WTC11 (cell line): ENCODE measurements at places on chromosomes 3 and 15. TPM values are rescaled to one million over a fixed set of nuclear protein-coding genes. Genes with fewer than 3 reads are reported as not detected.

- H3K27ac ChIP-seq, result no peak overlapping the region
- DNase-seq, result no peak
- H3K4me1 ChIP-seq, result no peaks in the 10 kb centered on the region
These were observed 74.3 kb upstream of the ARPP21 start for GRCh38 chr3:35565048-35565447.

- H3K4me3 ChIP-seq, result no peak overlapping the region
- DNase-seq, result no peak
- H3K27ac ChIP-seq, result no peak overlapping the region
- peaks cover 7% of the 10 kb centered on the region; the same call in 1 of the 2 replicates for H3K27me3 ChIP-seq
- H3K36me3 ChIP-seq, result peaks cover 20% of the 10 kb centered on the region
These were observed 262.1 kb downstream of the XXYLT1 start for GRCh38 chr3:195008816-195009215.

DNA sequence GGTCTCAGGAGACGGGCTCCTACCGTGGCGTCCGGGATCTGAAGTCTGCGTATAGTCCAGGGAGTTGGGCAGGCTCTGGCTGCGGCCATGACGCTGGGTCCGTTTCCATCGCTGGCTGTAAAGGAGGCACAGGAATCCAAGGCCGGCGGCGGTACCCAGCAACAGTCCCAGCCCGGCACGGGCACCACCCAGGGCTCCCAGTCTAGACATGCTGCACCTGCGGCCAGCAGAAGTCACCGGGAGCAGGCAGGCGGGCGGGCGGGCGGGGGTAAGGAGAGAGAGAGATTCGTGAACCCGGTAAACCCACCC lies 526 bp downstream of the RMDN3 start:
- peaks cover 11% of the 10 kb centered on the region; the same call in 1 of the 2 replicates for H3K4me1 ChIP-seq
- DNase-seq, result peak; percentile 39

GRCh38 chr3:115113367-115113766 lies 33.7 kb downstream of the ZBTB20 start:
- no peaks in the 10 kb centered on the region for H3K27me3 ChIP-seq
- DNase-seq, result no peak
- H3K36me3 ChIP-seq, result no peaks in the 10 kb centered on the region

- no peaks in the 10 kb centered on the region for H3K27me3 ChIP-seq
- no peak for DNase-seq
- no peak overlapping the region for H3K4me3 ChIP-seq
- peaks cover 20% of the 10 kb centered on the region for H3K36me3 ChIP-seq
- no peak overlapping the region for H3K27ac ChIP-seq
These were observed 27.8 kb upstream of the GOLIM4 start for GRCh38 chr3:168123201-168124176.

GRCh38 chr3:171346582-171347300 lies 113.5 kb downstream of the TNIK start:
- DNase-seq, result no peak
- no peak overlapping the region for H3K27ac ChIP-seq
- H3K4me3 ChIP-seq, result no peak overlapping the region
- peaks cover 55% of the 10 kb centered on the region for H3K4me1 ChIP-seq
- peaks cover 14% of the 10 kb centered on the region for H3K36me3 ChIP-seq

DNA sequence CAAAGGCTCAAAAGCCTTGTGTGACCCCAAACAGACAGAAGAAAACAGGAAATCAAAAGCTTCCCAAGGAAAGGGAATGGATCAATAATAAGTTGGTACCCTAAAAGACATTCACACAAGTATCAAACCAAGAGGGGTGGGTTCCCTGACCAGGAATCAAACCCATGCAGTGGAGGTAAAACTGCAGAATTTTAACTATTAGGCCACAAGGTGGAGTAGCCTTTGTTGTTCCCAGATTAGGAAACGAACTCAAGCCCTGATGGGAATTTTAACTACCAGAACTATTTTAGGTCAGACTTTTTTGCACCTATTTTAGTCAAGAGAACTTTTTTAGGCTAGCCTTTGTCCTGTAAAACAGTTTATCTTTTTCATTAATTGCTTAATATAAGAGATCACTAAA lies 31.4 kb downstream of the SETMAR start:
- no peaks in the 10 kb centered on the region; the same call in 1 of the 2 replicates for H3K27me3 ChIP-seq
- no peak overlapping the region for H3K4me3 ChIP-seq
- DNase-seq, result no peak
- H3K4me1 ChIP-seq, result peaks cover 48% of the 10 kb centered on the region
- H3K27ac ChIP-seq, result peak overlapping the region; percentile 86; the same call in 1 of the 2 replicates

GRCh38 chr3:141349711-141350110 lies 18.6 kb upstream of the ZBTB38 start:
- H3K4me3 ChIP-seq, result no peak overlapping the region
- DNase-seq, result no peak
- no peak overlapping the region for H3K27ac ChIP-seq
- peaks cover 2% of the 10 kb centered on the region for H3K27me3 ChIP-seq
- peaks cover 7% of the 10 kb centered on the region for H3K4me1 ChIP-seq

DNA sequence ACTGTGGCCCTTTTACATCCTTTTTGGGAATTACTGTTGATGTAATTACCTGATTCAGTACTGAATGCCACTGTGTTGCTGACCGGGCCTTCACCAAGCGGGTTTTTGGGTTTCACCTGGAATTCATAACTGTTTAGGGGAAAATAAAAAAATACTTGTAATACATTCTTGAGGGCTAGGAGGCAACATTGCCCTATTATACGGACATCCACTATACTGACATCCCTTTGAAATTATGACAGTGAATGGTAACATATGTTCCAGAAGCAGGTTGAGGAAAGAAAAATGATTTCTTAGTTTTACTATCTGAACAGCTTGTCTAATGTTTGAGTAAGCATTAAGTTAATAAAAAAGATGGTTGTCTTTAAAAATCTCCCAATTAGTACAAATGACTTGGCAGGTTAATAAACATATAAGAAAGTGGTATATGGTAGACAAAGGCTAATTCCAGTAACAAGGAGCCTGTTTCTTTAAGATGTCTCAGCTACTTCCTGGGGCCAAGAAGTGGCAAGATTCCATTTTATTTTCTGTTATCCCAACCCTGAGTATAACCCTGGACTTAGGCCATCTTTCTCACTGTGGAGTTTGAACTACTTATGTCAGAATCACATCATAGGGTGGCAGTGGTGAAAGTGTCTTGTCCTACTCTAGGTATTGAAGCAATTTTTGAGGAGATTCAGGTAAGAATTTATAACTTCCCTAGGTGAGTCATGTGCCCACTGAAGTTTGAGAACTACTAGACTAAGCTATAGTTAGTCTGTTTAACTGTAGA lies 45.5 kb downstream of the TFG start:
- no peak overlapping the region for H3K4me3 ChIP-seq
- H3K4me1 ChIP-seq, result peaks cover 51% of the 10 kb centered on the region
- peaks cover 10% of the 10 kb centered on the region for H3K36me3 ChIP-seq
- DNase-seq, result no peak
- H3K27ac ChIP-seq, result peak overlapping the region; percentile 26
- no peaks in the 10 kb centered on the region for H3K27me3 ChIP-seq

DNA sequence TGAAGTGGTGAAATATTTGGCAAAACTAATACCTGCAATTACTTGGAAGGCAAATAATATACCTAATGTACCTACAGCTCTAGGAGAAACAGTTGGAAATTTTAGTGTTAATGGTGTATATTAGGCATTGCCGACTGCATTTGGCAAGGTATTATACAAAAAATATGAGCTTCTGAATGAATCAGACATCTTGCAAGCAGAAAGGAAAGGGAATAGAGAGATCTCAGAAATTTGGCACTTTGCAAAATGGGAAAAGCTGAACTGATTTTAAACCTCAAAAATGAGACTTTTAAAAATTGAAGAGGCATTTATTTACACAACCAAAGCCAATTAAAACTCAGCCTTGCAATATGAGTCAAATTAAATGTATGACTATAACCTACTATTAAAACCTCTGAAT lies 40.2 kb upstream of the C15orf61 start:
- no peaks in the 10 kb centered on the region for H3K27me3 ChIP-seq
- H3K4me3 ChIP-seq, result no peak overlapping the region
- peaks cover 3% of the 10 kb centered on the region; the same call in 1 of the 2 replicates for H3K36me3 ChIP-seq
- H3K4me1 ChIP-seq, result peaks cover 9% of the 10 kb centered on the region
- DNase-seq, result no peak

- H3K36me3 ChIP-seq, result peaks cover 10% of the 10 kb centered on the region
- H3K4me1 ChIP-seq, result no peaks in the 10 kb centered on the region
- H3K27me3 ChIP-seq, result no peaks in the 10 kb centered on the region
- H3K27ac ChIP-seq, result no peak overlapping the region
- no peak for DNase-seq
These were observed 144.1 kb downstream of the VPS13C start for GRCh38 chr15:61916104-61916503.

DNA sequence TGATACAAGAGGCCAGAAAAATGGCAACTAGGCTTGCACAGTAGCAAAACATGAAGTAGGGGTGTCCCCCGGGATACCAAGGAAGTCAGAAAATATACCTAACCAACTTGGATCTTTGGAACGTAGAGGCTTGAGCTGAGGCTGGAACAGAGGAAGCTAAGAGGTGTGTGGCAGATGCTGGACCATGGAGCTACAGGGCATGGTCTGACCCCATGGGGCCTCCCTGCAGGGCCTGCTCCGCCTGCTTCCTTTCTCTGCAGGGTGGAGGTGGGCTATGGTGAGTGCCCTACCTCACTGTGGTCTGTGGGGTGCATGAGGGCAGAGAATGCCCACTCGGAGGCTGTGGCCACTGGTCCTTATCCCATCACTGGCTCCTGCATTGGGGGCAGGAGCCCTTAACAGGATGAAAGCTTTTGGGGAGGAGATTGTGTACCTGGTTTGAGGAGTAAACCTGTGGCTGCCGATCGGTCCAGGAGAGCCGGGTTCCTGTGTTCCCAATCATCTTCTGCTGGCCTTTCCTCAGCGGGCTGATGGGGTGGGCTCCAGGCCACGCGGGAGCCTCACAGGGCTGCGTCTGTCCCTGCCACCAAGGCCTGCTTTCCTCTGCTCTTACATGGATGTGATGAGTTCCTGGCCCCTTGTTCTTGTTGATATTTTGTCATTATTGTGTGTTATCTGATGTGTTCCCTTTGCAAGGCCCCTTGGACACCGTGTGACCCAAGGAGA lies 96.8 kb downstream of the OCA2 start:
- no peak overlapping the region for H3K27ac ChIP-seq
- no peaks in the 10 kb centered on the region for H3K4me1 ChIP-seq
- H3K36me3 ChIP-seq, result no peaks in the 10 kb centered on the region
- H3K4me3 ChIP-seq, result no peak overlapping the region
- no peaks in the 10 kb centered on the region for H3K27me3 ChIP-seq
- DNase-seq, result no peak

DNA sequence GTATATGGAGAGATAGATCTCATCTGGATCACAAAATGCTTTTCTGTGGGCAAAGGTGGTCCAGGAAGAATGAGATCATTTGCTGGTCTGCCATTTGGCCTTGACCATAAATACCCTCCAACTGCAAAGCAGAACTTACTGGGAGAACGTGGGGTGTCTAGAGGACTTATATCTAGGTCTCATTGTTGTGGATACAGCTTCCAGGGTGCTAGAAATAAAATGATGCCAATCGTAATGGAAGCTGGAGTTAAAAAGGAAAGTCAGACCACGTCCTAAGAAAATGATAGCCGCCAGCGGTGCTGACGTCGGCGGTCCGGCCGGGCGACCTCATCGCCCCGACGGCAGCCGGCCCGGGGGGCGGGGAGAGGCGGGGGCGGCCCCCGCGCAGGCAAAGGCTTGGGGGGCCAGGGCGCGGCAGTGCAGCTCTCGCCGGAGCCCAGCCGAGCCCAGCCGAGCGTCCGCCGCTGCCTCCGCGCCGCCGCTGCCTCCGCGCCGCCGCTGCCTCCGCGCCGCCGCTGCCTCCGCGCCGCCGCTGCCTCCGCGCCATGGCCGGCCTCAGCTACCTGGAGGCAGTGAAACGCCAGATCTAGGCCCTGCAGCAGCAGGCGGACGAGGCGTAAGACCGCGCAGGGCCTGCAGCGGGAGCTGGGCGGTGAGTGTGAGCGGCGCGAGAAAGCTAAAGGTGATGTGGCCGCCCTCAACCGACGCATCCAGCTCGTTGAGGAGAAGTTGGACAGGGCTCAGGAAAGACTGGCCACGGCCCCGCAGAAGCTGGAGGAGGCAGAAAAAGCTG lies 89.5 kb downstream of the EOMES start:
- H3K4me1 ChIP-seq, result peaks cover 13% of the 10 kb centered on the region
- peaks cover 21% of the 10 kb centered on the region for H3K27me3 ChIP-seq
- H3K27ac ChIP-seq, result peak overlapping the region; percentile 41; the same call in 1 of the 2 replicates

- peak overlapping the region; percentile 53 for H3K4me3 ChIP-seq
- H3K27ac ChIP-seq, result no peak overlapping the region
- H3K27me3 ChIP-seq, result no peaks in the 10 kb centered on the region
- DNase-seq, result peak; percentile 50
- H3K36me3 ChIP-seq, result no peaks in the 10 kb centered on the region
- peaks cover 13% of the 10 kb centered on the region for H3K4me1 ChIP-seq
These were observed 28.1 kb upstream of the SYNM start for GRCh38 chr15:99076555-99077308.

- no peak for DNase-seq
- H3K36me3 ChIP-seq, result peaks cover 13% of the 10 kb centered on the region
- no peaks in the 10 kb centered on the region for H3K27me3 ChIP-seq
- H3K4me1 ChIP-seq, result peaks cover 8% of the 10 kb centered on the region
These were observed 16.4 kb downstream of the SNX1 start for GRCh38 chr15:64112073-64112772.

- no peak for DNase-seq
- H3K27ac ChIP-seq, result no peak overlapping the region
- H3K36me3 ChIP-seq, result peaks cover 13% of the 10 kb centered on the region
These were observed 51.5 kb downstream of the MAP4 start for GRCh38 chr3:47964740-47965139.

GRCh38 chr15:50911001-50911400 lies 2.5 kb downstream of the AP4E1 start:
- H3K27ac ChIP-seq, result no peak overlapping the region
- peaks cover 9% of the 10 kb centered on the region for H3K4me1 ChIP-seq
- H3K27me3 ChIP-seq, result peaks cover 6% of the 10 kb centered on the region; the same call in 1 of the 2 replicates

DNA sequence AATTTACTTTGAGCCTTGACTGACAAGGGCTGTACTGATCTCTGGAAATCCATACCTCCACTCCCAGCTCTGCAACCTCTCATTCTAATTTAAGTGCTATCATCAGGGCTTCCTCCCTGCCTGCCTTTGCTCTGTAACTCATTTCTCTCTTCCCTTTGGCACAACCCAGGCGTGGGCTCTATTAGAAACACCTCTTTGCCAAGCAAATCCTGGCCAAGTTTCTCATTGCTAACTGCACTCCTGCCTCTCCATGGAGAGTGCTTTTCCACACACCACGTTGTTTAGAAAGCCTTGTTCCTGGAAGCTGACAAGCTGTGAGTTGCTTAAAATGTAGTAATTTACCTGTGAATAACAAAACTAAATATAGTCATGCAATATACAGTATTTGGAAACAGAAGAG lies 20.1 kb upstream of the FSTL1 start:
- peaks cover 58% of the 10 kb centered on the region for H3K4me1 ChIP-seq
- H3K27ac ChIP-seq, result peak overlapping the region; percentile 71
- no peak overlapping the region; the same call in 1 of the 2 replicates for H3K4me3 ChIP-seq
- no peak for DNase-seq
- H3K27me3 ChIP-seq, result no peaks in the 10 kb centered on the region; the same call in 1 of the 2 replicates

ACSBG1 gene
- total RNA-seq, result 4.1 to 5.8 TPM (median 5.0 TPM) in 3 replicates

TKT gene
- total RNA-seq, result 1,040 to 1,222 TPM (median 1,204 TPM) in 3 replicates

PTX3 gene
- total RNA-seq, result 0.59 to 0.76 TPM (median 0.73 TPM) in 3 replicates

FSIP1 gene
- 0.55 to 0.61 TPM (median 0.60 TPM) in 3 replicates for total RNA-seq

COL7A1 gene
- total RNA-seq, result 8.1 to 16.1 TPM (median 15.4 TPM) in 3 replicates
